ENCODE measurements at places on chromosomes 2 and 18.

DNA sequence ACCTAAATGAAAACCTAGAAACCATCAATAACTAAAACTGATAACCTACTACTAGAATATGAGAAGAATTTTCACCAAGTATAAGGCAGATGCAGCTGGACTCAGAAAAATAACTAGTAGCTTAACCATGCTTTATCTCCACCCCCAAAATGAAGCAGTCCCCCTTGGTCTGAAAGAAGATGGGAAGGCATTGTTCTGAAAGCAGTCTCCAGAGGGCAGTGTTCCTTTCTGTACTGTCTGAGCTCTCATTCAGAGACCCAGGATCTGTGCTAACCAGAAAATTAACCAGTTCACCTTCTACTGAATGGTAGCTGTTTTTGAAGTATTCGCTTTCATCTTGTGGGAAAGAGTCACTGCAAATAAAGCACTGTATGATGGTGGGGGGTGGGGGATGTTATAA, 273.0 kb downstream of the PDE11A start:
- peak; percentile 43 for DNase-seq

DNA sequence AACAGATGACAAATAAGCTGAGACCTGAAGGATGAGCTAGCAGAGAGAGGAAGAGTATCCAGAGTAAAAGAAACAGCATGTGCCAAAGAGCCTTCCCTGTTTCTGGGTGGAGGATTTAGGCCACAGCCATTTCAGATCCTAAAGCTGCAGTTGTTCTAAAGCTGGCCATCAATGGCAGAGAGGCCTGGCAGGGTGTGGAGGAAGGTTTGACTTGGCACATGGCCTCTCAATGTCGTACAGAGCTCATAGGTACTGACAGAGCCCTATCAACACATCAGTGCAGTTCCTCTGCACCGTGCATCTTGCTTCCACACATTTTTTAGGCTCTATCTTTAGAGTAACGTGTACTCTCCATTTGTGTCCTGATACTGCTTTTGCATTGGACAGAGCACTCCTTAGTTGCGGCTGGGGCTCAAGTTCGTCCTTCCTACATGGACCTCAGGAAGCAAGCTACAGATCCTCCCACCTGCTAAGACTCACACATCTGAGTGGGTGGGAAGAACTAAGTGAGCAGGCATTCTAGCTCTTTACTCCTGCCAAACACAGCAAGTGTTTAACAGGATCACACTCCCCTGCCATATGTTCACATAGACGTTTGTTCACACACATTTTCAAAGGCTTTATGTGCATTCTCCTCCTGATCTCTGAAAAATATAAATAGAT, 3.0 kb upstream of the CHMP3 start:
- no peak for DNase-seq

GRCh38 chr2:132484144-132484543, 67.5 kb downstream of the GPR39 start:
- no peak for DNase-seq

- no peak for DNase-seq
Measured at GRCh38 chr2:213237251-213237650, 47.0 kb upstream of the SPAG16 start.

DNA sequence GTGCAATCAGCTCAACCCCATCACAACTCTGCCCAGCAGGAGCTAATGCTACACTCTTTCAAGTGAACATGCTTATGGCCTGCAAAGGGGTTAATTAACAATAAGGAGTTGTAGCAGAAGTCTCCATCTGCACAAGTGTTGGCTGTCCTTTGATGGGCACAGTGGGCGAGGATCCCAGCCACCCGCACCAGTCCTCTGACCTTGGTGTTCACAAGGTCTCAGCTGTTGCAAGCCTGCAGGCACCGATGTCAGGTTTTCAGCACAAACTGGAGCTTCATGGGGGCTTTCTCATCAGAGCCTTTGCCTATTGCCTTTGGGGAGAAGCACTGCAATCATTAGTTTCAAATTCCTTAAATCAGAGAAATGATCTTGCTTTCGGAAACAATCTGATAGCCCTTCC, 60.9 kb upstream of the TMEM178A start:
- no peak for DNase-seq

GRCh38 chr2:204635478-204635877, 90.2 kb downstream of the PARD3B start:
- peak; percentile 40 for DNase-seq

GRCh38 chr2:85024372-85025047, 53.5 kb downstream of the KCMF1 start:
- no peak for DNase-seq

All from bronchial epithelial cell (primary cell).